ENCODE measurements at places on chromosomes 4 and X.

DNA sequence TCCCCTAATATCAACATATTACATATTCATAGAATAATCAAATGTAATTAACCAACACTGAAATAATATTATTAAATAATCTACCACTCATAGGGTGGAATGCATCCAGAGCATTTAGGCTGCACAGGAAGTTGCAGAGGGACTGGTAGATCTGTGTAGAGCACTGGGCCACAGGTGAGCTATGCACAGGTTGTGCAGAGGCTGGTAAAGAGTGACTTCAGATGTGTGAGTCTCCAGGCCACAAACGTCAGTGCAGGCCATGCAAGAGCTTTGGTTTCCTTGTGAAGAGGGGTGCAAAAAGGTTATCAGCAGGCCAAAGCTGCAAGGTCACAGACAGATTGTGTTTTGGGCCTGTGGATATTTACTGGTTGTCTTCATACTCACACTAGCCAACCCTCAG lies 25.5 kb upstream of the MANBA start:
- DNase-seq: no peak

DNA sequence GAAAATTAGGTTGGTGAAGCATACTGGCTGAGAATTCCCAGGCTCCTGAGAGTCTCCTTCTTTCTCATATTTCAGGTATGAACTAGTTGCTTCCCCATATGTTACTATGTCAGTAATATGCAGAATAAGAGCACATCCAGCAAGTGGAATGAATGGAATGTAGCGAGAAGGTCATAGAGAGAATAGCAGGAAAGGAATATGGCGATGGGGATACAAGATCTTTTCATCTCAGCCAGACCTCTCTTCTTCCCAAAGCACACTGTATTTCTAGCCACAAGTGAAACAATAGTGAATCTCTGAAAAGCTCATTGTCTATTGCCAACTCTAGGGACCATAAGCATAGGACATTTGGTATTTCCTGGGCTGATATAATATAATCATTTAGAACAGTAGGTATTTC lies 54.6 kb upstream of the MMAA start:
- no peak for DNase-seq

- DNase-seq: no peak
Measured at GRCh38 chrX:13074297-13075262, 30.2 kb upstream of the FAM9C start.

- no peak for DNase-seq
Measured at GRCh38 chr4:107589269-107589668, 130.8 kb downstream of the PAPSS1 start.

GRCh38 chrX:70423936-70424675 lies 992 bp downstream of the GDPD2 start:
- no peak for DNase-seq

- DNase-seq: no peak
Measured at GRCh38 chr4:183812567-183812966, 92.5 kb upstream of the STOX2 start.

DNA sequence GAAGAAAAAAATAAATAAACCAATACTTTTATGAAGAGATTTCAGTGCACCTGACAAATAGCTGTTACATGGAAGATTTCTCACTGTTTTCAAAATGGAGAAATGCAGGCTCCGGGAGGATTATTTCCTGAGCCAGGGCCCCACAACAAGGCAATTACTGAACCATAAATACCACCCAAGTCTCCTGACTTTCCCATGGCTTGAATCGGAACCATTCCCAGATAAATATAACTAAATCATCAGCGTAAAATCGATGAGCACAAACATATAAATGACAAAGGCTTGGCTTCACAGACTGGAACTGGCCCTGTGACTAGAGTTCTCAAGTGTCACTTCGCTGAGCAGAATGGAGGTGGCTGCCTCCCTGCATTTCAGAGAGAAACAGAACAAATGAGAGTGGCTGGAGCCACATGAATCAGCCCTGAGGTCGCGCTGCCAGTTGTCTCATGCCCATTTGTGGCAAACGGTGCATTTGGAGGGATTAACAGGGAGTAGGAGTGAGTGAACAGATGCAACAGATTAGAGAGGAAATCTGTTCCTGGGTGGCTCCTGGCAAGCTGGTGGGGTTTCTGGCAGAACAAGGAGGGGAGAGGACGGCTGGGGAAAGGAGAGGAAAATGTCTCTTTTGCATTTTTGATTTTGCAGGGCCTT lies 57.3 kb upstream of the STIM2 start:
- no peak for DNase-seq

GRCh38 chr4:155929833-155930232 lies 23.8 kb downstream of the CTSO start:
- DNase-seq: no peak

DNA sequence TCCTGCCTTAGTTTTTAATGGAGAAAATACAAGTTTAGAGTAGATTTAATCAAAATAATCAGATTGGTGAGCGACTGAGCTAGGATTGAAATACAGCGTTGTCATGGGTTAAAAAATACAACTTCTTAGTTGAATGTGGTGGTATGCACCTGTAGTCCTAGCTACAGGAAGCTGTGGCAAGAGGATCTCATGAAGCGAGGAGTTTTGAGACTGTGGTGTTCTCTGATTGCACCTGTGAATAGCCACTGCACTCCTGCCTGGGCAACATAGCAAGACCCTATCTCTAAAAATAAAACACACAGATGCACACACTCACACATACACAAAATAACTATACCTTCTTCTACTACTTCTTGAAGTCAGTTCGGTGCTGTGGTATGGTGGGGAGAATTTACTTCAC lies 19.8 kb upstream of the GBA3 start:
- DNase-seq: no peak

DNA sequence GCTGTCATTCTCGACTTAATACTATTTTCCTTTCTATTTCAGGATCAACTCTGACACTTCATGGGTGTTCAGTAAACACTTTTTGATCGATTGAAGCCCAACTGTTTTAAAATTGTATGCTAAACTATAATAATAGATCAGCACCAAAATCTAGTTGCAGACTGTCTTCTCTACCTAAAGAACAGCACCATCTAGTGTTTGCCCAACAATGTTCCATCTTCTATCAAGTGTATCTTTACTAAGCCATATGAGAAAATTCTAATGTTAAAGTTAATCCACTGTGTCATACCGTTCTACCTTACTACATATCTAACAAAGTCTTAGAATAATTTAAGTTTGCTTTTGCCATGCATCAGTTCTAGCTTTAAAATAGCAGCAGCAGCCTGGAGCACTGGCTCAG lies 113.0 kb upstream of the PRDX4 start:
- DNase-seq: no peak

GRCh38 chr4:80948995-80949394 lies 81.5 kb upstream of the BMP3 start:
- DNase-seq: no peak

DNA sequence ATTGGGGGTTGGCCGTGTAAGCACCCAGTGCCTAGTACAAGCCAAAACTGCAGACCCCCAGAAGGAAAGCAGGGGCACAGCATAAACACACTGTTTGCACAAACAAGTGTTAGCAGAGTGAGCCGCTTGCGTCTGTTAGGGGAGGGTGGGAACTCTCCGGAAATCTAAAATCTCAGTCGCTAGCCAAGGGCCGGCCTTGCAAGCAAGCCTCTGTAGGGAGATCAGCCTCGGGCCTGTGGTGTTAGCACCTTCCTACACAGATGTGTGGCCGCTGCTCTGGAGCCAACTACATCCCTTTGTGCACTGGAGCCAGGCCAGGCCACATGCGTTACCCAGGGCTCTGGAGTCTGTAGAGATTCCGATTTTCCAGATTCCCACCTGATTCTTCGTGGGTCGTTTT lies 67.1 kb downstream of the GPR143 start:
- no peak for DNase-seq

DNA sequence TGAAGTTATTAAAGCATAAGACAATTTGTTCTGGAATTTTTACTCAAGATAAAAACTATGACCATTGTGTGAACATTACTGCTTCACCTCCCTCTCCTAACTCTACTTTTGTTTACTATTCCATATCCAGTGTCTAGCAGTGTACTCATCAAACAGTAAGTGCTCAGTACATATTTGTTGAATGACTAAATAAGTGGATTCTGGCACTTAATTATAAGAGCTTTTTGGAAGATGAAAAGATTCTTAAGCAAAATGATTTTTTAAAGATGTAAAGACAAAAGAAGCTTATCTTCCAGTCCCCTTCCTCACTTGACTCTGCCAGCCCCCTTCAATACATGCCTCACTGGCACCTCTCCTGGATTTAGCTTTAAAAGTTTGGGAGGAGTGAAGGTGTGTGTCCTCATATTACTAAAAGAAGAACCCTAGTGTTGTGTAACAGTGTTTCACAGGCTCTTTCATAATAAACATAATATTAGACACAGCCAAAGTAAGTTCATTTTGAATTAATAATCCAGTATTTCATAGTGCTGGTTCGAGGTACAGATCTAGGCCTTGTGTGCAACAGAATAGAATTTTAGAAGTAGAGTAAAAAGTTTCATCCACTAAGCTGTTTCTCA lies 53.0 kb downstream of the GAB1 start:
- no peak for DNase-seq

Data from stimulated activated CD8-positive, alpha-beta memory T cell treated with anti-CD3 and anti-CD28 coated beads, Interleukin-15, amount 100 ng/mL, for 4 hours (primary cell).